ENCODE measurements at places on chromosomes 5 and 9.

GRCh38 chr9:75855509-75855908, 35.0 kb upstream of the PCSK5 start:
- DNase-seq: no peak

DNA sequence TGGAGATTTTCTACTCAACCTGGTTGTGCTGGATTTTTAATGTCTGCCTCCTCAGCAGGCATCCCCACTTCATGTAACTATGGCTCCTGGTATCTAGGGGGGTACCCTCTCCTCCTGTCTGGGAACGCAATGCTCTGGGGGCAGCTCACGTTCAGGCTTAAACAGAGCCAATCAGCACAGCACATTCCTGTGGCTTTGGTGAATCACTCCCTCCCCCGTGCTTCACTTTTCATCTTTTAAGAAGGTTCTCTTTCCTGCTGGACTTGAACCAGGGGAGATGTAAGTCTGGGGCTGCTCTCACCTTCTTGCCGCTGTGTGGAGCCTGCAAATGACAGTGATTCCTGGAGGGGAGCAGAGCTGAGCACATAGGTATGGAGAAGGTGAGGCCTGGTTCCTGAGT, 101.2 kb downstream of the MSX2 start:
- DNase-seq: no peak

- no peak for DNase-seq
These were observed 1652.3 kb upstream of the WWC1 start for GRCh38 chr5:166639151-166639550.

GRCh38 chr5:52597625-52598024, 190.1 kb upstream of the ITGA1 start:
- no peak for DNase-seq

GRCh38 chr9:109336409-109336808, 15.6 kb upstream of the EPB41L4B start:
- no peak for DNase-seq

GRCh38 chr9:129262261-129262660, 84.2 kb upstream of the IER5L start:
- DNase-seq: no peak

DNA sequence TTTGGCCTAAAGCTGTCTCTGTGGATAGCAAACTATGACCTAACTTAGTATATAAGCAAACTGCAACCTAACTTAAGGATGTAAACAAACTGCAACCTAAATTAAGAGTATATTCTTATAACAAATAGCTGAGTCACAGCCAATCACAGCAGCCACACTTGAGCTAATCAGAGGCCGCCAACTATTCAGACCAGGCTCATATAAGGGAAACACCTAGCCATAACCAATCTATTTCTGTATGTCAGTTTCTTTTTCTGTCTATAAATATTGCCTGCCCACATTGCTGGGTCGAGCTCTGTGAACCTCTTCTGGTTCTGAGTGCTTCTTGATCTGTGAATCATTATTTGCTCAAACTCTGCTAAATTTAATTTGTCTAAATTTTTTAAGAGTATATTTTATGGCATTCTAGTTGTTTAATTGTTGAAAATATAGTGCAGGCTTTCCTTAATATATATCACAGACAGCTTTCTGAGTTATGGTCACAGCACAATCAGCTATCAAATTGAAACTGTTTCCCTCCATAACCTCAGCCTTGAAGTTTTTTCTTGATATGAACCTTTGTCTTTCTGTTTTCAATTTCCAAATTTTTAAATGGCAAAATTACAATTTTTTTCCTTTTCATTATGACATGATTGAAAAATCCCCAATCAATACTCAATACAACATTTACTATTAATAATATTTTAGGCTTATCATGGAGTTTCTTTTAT, 327.1 kb upstream of the NUDT12 start:
- DNase-seq: no peak

DNA sequence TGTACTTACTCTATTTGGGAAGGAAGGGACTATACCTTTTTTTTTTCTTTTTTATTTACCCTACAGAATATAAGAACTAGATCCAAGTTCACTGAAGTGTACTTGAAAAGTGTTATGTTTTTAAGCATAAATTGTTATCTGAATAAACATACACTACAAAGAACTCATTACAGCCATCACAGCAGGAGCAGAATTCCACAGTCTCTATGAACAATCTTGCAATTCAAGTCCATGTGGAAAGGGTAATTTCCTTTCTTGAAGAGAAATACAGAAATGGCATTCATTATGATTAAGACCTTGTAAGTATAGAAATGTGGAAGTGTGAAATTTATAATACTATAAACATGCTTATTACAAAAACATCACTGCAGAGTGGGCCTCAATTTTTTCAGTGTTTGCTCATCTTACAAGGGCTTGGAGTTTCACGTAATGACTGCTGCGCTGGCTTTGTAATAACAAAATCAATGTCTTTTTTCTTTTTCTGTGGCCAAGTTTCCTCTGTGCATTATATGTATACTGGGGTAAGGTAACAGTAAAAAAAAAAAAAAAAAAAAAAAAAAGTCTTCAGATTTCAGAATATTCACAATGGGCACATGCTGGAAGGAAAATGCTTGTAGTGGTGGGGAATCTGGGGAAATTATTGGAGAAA, 77.0 kb upstream of the GNA14 start:
- DNase-seq: no peak

- DNase-seq: peak; percentile 44
These were observed 87.6 kb downstream of the ADAMTS6 start for GRCh38 chr5:65394087-65394486.

DNA sequence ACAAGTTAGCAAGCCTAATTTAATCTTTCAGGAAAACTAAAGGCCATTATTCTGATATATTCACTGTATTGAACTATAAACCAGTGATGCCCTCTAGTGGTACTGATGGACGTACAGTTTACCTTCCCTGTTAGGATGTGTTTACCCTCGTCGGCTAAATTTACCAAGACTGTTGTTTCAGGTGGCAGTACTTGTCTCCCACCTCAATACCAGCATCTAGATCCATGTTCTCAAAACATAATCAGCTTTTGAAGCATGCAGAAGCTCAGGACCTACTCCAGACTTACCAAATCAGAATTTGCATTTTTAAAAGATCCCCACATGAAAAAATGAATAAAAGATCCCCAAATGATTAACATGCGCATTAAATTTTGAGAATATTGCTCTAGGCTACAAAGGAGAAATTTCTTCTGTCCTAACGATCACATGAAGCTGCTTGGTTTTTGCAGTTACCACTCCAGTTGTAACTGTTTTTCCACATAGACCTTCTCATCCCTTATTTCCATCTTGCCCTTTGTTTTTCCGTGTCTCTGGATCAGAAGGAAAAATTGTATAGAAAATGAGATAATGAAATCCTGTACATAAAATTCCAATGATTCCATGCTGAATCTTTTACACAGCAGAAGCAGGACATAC, 3.2 kb upstream of the BAAT start:
- DNase-seq: peak; percentile 27

DNA sequence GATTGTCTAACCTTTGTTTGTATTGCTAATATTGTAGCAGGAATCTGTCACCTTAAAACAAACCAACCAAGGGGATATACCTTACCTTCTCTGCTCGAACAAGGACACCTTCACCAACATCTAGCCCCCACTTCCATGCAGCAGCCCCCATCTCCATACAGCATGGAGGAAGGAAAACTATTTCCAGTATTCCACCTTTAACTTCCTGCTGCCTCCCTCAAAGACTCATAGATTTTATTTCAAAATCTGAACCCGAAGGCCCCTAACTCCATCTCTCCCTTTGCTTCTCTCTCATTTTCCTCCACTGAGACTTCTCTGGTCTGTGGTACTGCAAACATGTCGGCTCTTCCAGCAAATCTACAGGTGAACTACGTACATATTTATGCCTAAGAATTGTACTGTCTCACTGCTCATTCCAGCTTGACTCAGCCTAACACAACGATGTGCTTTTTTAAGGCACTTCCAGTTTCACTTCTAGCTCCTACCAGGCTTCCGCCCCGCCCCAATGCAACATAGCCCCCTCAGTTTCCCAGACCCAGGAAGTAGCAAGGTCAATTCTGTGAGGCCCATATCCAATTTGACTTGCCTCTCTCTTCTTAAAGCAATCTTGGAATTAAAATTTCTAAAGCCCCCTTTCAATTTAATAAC, 70.7 kb upstream of the RNF38 start:
- no peak for DNase-seq

GRCh38 chr9:105030285-105030684, 102.3 kb upstream of the ABCA1 start:
- DNase-seq: no peak

GRCh38 chr5:113937301-113937700, 423.8 kb downstream of the YTHDC2 start:
- DNase-seq: no peak

GRCh38 chr5:127962491-127962890, 121.1 kb upstream of the SLC12A2 start:
- DNase-seq: no peak

DNA sequence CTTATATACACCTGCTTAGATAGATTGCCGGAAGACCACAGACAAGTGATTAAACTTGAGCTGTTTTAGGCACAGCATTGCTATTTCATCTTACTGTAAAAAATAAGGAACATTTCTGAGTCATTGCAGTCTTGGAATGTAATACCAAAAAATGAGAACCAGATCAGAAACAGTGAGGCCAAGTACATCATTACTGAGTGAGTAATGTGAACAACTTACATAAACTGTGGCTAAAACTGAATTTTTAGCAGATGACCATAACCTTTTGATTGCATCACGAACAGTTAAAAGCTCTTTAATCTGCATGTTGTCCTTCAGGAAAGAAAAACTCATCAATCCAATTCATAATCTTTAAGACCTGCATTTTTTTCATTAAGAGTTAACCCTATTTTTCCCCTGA, 157.1 kb upstream of the FGF10 start:
- DNase-seq: no peak
